ENCODE measurements at places on chromosomes 2 and 18.
A peak's percentile ranks its signal among the peaks of the same experiment; 100 is the strongest.

- DNase-seq, result no peak
Observed at GRCh38 chr2:145277922-145278321, 758.0 kb upstream of the ZEB2 start.

- peak; percentile 47 for DNase-seq
Observed at GRCh38 chr2:98734162-98734561, 3.2 kb upstream of the MGAT4A start.

DNA sequence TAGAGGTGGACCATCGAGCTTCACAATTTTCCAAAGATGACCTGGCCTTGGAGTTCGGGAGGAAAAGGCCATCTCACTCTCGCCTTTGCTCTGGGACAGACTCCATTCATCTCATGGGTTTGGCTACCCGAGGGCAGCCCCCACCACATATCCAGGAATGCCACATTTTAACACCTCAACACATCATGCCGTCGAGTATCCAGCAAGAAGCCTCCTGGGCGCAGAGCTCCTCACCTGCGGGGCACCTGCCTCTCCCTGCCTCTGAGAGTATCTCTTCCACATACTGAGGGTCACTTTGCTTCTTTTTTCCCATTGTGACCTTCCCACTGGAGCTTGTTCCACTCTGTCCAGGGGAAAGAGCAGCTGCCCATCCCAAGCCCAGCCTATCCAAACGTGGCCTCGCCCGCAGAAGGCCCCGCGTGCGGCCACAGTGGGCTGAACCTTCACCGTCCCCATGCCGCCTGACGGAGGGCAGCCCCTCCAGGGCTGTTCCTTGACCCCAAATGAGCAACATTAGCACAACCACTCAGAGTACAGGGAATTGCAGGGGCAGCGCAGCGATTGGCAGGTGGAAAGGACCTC lies 5.5 kb upstream of the LIMS2 start:
- DNase-seq, result no peak

- no peak for DNase-seq
Observed at GRCh38 chr18:31943878-31944816, 1.2 kb upstream of the TRAPPC8 start.

DNA sequence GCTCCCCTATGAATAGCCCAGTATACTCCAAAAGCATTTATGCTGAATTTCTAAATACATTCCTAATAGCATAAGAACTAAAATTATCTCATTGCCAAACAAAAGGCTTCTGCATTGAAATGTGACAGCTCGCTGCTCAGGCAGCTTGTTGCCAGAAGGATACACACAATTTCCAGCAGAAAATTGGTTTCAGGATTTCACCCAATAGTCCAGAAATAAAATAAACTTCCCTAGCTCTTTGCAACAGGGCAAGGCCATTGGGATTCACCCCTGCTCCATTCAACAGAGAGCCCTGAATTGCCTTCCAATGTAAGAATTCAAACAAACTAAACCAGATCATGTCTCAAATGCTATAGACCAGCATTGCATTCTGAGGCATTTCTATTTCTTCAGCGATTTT lies 70.7 kb downstream of the RBM43 start:
- no peak for DNase-seq

DNA sequence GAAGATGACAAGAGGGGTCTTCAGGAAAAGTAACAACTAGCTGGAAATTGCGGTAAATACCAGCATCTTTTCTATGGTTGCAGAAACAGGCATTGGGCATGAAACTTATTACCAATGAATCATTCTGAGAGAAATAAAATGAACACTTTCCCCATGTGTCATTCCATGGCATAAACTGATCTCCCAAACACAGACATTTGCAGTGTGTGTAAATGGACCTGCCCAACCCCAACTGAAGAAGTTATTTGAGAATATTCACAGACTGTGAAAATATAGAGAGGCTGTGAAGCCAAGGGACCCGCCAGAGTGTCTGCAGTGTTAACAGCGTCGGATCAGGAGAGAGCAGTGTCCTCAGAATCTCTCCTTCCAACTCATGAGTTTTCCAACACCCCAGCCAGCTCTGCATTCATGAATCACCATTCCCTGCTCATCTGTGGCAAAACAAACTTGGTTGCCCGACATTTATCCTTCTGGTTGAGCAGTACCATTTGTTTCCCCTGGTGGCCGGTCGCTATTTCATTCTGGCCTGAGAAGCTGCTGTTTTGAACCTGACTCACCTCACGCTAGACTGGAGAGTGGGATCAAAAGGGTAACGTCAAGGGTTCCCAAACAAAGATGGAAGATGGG lies 238.4 kb downstream of the PID1 start:
- DNase-seq, result no peak

GRCh38 chr2:28366496-28367282 lies 26.0 kb upstream of the FOSL2 start:
- peak; percentile 62 for DNase-seq

DNA sequence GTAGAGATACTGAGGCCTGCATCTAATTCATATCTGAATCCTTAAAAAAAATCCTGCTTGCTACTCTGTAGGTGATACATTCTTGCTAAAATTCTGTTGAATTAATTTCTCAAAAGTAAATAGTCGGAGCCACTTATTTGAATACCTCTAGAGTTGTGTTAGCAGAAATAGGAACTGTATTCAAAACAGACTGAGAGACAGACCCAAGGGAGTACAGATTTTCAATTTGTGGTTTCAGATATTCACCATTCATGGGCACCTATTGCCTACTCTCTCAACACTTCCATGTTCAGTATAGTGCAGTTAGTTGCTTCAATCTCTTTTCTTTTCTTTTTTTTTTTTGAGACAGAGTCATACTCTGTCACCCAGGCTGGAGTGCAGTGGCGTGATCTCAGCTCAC lies 46.6 kb upstream of the CTLA4 start:
- no peak for DNase-seq

GRCh38 chr2:97657986-97658690 lies 5.7 kb downstream of the ACTR1B start:
- DNase-seq, result no peak

GRCh38 chr2:54669677-54670484 lies 53.6 kb upstream of the EML6 start:
- DNase-seq, result no peak

DNA sequence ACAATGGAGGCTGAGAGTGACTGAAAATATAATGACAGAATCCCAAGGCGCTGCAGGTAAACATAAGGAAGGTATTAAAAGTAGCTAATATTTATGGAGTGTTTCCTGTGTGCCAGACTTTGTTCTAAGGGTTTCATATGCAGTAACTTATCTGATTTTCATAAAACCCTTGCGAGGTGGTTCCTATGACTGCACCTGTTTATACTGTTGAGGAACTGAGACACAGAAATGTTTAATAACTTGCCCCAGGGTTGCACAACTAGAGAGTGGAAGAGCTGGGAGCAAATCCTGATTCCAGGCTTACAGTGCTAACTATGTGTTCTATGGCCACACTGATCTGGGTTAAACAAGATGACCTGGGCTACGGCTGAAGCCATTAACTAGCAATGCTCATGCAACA lies 2.4 kb downstream of the SP110 start:
- no peak for DNase-seq

DNA sequence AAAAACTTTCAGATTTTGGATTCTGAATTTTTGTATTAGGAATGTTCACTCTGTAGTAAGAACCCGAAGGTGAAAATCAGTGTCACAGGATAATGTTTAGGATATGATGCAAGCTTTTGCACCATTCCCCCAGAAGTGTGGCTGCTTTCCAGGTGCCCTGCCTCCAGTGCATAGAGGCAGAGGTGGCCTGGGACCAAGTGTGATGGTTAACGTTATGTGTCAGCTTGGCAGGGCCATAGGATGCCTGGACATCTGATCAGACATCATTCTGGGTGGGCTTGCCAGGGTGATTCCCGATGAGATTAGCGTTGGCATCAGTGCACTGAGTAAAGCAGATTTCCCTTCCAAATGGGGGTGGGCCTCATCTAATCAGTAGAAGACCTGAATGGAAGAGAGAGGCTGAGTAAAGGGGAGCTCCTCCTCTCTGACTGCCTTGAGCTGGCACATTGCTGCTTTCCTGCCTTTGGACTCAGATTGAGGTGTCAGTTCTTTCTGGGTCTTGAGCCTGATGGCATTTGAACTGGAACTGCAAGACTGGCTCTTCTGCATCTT lies 177.4 kb upstream of the HS6ST1 start:
- DNase-seq, result no peak

- DNase-seq, result no peak
Observed at GRCh38 chr2:57602733-57603132, 443.9 kb upstream of the VRK2 start.

- no peak for DNase-seq
Observed at GRCh38 chr18:1026930-1027329, 122.3 kb downstream of the ADCYAP1 start.

GRCh38 chr2:10352361-10352760 lies 49.7 kb downstream of the HPCAL1 start:
- DNase-seq, result no peak

DNA sequence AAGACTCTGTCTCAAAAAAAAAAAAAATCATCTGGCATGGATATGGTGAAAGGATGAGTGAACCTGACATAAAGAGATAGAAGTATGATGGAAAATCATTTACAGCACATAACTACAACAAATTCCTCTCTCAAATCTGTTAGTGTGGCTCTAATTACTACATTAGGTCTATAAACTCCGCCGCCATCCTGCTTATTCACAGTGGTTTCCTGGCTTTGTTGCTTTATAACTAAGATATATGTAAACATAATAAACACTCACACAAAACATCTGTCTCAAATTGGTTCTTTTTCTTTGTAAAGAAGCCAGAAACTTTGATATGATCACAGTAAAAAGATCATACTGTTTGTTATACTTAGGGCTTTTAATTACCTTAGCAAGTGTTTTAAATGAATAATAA lies 412.6 kb upstream of the FAM98A start:
- no peak for DNase-seq

DNA sequence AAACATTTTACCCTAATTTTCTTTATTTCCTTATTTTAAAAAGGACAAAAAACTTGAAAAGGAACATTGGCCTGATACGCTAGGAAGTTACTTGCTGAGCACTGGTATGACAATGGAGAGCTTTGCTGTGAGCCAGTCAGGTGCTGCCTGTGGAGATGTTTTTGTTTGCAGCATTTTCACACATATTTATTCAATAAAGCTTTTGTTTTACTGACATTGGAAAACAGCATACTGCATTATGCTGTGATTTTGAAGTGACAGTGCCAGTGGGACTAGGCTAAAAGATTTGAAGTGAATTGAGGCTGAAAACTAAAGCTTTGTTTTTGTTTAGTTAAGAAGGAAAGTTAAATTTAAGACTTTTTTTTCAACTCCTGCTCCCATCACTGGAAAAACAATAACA lies 470.7 kb upstream of the ZEB2 start:
- no peak for DNase-seq

GRCh38 chr18:49842656-49843055 lies 29.3 kb upstream of the ACAA2 start:
- DNase-seq, result no peak

DNA sequence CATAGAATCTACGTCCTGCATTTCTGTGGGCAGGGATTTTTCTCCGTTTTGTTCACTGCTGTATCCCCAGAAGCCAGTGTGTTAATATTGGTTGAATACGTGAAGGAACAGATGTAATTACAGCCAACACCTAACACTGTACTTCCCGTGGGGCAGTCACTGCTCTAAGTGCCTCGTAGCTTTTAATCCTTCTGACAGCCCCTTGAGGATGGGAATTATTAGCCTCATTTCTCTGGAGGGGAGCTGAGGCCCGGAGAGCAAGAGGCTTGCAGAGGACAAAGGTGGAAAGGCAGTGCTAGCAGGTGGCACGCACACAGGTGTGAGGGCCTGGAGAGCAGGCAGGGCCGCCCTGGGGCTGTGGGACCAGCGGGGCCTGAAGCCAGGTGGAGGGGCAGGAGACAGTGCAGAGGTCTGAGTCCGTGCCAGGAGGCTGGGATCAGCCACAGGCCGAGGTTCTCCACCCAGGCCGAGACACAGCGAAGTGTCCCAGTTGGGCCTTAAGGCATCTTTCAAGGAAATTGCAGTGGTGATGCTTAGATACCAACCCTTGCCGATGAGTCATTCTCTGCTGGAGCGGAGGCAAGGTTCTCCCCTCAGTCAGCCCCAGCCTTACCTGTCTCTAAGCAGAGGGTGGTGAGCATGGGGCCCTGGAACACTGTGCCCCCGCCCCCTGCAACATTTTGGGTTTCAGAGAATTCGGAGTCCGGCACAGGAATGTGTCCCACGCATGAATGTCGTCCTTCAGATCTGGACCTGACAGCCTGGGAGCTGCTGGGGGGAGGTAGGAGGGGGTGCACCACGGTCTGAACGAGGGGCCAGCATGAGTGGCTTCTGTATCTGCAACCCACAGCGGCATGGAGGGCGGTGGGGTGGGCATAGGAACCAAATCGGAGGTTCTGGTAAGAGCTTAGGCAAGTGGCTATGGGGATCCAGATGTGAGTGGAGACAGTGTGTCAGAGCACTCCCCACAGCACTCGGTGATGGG lies 122.6 kb downstream of the GBX2 start:
- no peak for DNase-seq

DNA sequence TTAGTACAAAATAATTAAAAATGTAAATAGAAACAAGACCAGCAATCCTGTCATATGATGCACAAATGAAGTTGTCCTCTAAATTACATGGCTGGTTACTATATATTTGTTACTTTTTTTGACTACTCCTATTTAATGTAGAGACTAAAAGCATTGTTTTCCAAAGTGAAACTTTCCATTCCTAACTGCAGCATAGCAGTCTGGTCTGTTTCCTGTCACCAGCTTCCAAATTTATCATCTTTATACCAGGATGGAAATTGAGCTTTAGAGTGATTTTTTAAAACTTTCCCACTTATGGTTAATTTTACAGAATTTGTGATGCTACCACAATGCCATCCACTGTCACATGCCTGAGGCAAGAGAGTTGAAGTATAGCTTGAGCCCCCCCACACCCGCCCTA lies 33.5 kb upstream of the RAB27B start:
- no peak for DNase-seq

- no peak for DNase-seq
Observed at GRCh38 chr2:176163672-176164056, 6.6 kb downstream of the HOXD3 start.

- DNase-seq, result no peak
Observed at GRCh38 chr18:42412896-42413295, 457.9 kb downstream of the PIK3C3 start.

GRCh38 chr2:16189029-16189835 lies 248.9 kb downstream of the MYCN start:
- no peak for DNase-seq

GRCh38 chr2:107548216-107548615 lies 278.5 kb upstream of the RGPD4 start:
- DNase-seq, result no peak

GRCh38 chr2:161956738-161957137 lies 117.3 kb downstream of the DPP4 start:
- DNase-seq, result no peak

DNA sequence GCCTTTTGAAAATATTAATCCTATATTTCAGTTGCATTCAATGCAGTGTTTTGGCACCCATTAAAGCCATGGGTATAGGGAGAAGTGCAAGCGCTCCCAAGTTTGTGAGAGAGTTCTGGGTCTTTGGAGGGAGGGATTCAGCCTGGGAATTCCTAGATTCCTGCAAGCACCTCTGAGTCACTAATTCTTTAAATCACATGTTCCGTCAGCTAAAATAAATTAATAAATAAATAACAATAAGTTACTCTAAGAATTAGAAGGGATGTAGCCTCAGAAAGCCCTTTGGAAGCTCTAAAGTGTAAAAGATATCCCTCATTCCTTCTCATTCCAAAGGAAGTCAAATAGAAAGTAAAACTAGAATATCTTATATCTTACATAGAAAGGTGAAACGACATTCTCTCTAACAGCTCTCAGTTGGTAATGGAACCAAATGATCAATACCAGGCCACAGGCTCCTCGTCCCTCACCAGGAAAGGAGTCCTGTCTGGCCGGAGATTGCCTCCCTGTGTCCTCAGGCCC lies 222.4 kb upstream of the RBBP8 start:
- no peak for DNase-seq

- DNase-seq, result no peak
Observed at GRCh38 chr2:21263622-21264021, 139.9 kb downstream of the TDRD15 start.

Data from activated naive CD4-positive, alpha-beta T cell treated with anti-CD3 and anti-CD28 coated beads for 36 hours (primary cell).